Transverse colon (tissue), 4 donors: ENCODE measurements at places on chromosomes 1 and 21.

GRCh38 chr1:206136241-206136640, 19.1 kb upstream of the AVPR1B start:
- DNase-seq = no peak

- DNase-seq = no peak
These were observed 27.7 kb upstream of the DYRK1A start for GRCh38 chr21:37338671-37339551.

DNA sequence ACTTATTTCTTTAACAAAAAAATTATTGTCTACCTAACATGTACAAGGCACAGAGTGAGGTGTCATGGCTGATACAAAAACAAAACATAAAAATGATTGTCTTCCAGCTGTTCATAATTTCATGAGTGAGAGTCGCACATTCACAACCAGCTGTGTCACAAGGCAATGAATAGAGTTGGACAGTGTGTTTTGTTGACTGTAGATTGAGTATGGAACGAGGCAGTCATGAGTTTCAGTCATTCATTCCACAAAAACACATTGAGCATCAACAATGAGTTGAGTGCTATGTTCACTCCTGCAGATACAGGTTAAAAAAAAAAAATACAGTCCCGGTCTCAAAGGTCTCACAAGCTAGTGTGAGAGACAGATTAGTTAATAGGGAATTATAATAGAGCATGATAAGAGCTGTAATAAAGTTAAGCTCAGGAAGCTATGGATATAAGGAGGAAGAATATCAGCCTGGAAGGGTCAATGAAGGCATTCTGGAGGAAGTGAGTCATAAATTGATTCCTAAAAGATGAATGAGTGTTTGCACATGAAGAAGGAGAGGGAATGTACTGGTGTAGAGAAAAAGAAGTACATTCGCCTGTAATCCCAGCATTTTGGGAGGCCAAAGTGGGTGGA, 47.8 kb upstream of the ARHGAP29 start:
- no peak for DNase-seq

- DNase-seq = no peak
These were observed 340.6 kb downstream of the ZNF326 start for GRCh38 chr1:90335558-90335957.
